G401 (cell line): ENCODE measurements at places on chromosomes 1 and 21.

- no peak for DNase-seq
Measured at GRCh38 chr1:115757856-115758255, 10.7 kb downstream of the CASQ2 start.

GRCh38 chr1:10848109-10848684 lies 51.8 kb upstream of the CASZ1 start:
- no peak for DNase-seq

DNA sequence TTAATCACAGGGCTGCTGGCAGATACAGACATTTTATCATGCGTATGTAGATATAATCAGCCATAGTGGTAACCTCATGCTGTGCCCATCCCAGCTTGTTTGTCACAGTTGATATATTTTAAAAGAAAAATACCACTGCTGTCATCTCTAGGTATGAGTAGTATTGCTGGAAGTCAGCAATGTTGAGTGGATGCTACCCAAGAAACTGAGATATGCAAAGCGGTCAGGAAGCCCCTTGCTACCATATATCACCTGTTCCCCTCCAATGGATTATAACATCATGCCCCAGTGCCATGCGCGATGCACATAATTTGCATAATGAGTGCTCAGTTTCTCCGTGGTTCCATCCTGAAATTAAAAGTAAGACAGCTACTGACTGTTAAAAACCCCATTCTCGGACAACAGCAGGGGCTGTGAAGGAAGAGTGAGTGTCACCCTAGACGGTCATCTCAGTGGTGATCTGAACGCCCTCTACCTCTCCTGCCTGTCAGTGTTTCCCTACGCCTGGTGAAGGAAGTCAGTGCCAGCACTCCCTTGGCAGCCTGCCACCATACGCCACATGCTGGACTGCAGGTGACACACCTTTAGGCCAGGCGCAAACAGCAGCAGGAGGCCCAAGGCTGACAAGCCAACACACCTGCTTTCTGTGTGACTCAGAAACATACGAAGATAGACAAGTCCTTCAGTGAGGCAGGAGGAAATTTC lies 2.7 kb downstream of the IL10RB start:
- peak; percentile 86 for DNase-seq

DNA sequence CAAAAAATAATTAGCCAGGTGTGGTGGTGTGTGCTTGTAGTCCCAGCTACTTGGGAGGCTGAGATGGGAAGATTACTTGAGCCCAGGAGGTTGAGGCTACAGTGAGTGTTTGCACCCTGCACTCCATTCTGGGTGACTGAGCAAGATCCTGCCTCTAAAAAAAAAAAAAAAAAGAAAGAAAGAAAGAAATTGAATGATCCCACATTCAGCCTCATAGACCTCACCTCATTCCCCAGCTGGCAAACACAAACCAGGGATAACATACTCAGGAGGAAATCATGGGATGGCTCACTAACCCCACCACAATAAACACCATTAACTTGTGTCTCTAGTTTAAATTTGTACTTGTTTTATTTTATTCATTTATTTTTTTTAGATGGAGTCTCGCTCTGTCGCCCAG lies 8.5 kb downstream of the ENSA start:
- DNase-seq: no peak

DNA sequence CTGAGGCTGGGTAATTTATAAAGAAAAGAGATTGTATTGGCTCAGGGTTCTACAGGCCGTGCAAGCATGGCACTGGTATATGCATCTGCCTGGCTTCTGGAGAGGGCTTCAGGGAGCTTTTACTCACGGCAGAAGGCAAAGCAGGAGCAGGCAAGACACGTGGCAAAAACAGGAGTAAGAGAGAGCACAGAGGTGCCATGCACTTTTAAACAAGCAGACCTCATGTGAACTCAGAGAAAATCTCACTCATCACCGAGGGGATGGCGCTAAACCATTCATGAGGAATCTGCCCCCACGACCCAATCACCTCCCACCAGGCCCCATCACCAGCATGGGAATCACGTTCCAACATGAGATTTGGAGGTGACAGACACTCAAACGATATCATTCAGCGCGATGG lies 400.7 kb upstream of the RUNX1 start:
- no peak for DNase-seq

DNA sequence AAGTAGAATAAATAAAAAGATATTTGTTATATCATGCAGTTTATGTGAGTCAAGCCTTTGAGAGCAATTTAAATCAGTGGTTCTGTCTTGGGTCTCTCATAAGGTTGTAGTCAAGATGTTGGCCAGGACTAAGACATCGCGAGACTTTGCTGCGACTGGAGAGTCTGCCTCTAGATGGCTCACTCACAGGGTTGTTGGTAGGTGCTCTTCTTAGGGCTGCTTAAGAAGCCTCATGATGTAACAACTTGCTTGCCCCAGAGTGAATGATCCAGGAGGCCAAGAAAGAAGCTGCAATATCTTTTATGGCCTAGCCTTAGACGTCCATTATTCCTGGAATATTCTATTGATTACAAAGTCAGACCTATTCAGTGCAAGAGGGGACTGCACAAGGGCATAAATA lies 73.1 kb upstream of the CACHD1 start:
- no peak for DNase-seq

- DNase-seq: no peak
Measured at GRCh38 chr1:46420533-46420915, 26.4 kb downstream of the FAAH start.
